Smooth muscle cell of the umbilical artery (primary cell): ENCODE measurements at places on chromosomes 5 and 9. TPM values are rescaled to one million over a fixed set of nuclear protein-coding genes. Genes with fewer than 3 reads are reported as not detected.

Gene ORM2
- total RNA-seq, result not detected in 2 replicates

Gene SPATA31E1
- not detected in 2 replicates for total RNA-seq

Gene CCNO
- 0.14 TPM in 1 of 2 replicates, not detected in the other for total RNA-seq

Gene EQTN
- not detected in 2 replicates for total RNA-seq
